ENCODE measurements at places on chromosomes 5 and 9.

DNA sequence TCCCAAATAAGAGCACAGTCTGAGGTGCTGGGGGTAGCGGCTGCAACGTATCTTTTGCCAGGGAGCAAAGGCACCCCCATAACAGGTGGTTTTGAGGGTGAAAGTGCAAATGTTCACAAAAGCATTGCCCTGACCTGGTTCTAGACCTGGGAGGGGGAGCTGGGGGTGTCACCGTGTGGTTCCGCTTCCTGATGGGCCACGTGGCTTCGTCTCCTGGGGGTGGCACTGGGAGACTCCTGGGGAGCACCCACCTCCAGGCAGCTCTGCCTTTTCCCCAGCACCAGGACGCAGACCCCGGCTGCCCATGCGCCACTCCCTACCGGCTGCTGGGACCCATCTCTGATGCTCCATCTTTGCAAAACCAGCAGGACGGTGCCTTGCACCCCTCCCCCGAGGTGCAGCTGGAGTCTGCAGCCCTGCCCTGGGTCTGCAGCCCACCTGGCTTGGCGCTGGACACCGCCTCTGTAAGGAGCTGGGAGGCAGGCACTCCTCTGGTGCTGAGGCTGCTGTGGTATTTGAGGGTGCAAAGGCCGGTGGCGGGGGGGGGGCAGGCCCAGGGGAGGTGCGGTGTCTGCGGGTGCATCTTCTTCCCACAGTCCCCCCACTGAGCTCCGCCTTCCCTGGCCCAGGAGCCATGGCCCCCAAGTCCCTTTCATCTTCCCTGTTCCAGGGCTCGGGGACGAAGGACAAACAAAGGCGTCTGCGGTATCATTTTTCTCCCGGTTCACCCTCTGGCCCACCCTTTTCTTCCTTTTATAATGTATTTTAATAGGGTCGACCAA lies 29.8 kb upstream of the RXRA start:
- DNase-seq: no peak

DNA sequence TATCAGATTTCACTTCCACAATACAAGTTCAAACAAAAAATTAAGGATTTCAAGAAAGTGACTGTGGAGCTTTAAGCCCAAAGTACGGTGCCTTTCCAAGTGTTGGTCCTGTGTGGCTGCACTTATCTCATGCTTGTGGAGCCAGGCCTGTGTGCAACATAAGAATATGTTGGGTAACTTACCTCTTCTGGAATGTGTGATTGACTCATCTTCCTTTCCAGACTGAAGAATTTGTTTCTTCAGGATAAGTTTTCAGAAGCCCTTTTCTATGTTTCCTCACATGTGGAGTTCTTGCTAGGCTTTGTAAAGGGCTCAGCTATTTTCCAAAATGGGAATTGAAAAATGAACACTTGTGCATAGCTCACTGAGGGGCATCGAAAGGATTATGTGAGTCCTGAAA lies 485.1 kb upstream of the PAPPA start:
- DNase-seq: no peak

GRCh38 chr5:172186114-172186695 lies 1.8 kb downstream of the STK10 start:
- DNase-seq: no peak

- no peak for DNase-seq
Observed at GRCh38 chr9:108994695-108995094, 18.6 kb downstream of the CTNNAL1 start.

- DNase-seq: no peak
Observed at GRCh38 chr5:33901156-33901555, 9.4 kb upstream of the ADAMTS12 start.

DNA sequence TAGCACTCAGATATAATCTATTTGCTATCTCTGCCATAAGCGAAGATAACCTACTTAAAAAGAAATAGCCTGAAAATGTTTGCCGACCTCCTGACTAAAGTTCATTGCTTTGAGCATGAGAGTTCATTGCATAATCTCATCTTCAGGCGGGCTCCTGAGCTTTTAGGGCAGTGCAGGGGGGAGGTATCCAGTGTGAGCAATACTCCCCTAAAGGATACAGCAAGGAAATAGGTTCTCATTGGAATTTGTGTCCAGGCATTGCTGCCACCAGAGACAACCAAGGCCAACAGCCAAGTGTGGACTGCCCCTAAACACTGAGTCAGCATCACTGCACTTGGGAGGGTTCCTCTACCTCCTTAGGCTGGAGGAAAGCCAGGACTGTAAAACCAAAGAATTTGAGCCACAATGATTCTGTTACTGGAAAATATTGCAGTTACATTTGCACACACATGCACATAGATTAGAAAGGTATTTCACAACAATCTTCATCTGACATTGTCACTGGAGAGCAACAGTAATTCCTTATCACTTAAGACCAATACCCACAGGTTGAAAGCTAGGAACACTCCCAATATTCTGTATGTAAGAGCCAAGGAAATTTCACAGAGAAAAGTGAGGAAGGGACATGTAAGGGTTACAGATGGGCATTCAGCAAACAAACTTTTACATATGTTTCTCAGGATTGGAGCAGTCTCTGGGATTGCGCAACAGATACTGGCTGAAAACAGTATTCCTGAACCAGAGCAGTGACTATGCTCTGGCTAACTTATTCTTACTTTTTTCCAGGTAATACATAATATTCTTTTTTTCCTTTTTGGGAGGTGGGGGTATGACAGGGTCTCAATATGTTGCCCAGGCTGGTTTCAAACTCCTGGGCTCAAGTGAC lies 98.6 kb upstream of the TLE1 start:
- DNase-seq: no peak

DNA sequence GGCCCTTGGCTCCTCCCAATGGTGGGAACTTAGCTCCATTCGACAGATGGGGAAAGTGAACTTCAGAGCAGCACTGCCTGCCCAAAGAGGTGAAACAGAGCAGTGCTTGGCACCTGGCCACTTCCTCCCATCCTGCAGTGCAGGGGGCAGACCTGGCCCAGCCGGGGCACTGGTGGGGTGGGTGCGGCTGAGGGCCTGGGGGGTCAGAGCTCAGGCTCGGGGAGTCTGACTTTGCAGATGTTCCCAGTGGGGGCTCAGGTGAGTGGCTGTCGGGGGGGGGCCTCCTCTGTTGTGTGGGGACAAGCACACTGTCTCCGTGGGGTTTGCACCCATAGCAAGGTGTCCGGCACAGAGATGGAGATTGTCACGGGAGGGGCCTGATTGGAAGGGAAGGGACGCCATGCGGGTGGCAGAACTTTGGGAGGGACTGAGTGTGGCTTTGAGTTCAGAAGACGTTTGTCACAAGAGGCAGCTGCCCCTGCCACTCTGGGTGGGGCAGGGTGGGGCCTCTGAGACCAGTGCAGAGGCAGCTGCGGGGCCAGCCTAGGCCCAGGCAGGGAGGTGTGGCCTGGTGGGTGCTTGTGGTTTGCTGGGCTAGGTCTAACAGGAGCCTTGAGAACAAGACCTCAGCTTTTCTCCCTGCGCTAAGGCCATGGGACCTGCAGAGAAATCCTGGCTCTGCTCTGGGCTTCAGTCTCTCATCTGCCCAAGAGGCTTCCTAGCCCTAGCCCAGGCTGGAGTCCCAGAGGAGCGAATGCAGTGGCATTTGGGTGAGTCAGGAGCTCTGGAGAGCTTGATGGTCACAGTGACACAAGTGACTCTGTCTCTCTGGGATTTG lies 2.5 kb downstream of the MYMK start:
- DNase-seq: no peak

- no peak for DNase-seq
Observed at GRCh38 chr5:74261421-74261820, 379.1 kb downstream of the ENC1 start.

DNA sequence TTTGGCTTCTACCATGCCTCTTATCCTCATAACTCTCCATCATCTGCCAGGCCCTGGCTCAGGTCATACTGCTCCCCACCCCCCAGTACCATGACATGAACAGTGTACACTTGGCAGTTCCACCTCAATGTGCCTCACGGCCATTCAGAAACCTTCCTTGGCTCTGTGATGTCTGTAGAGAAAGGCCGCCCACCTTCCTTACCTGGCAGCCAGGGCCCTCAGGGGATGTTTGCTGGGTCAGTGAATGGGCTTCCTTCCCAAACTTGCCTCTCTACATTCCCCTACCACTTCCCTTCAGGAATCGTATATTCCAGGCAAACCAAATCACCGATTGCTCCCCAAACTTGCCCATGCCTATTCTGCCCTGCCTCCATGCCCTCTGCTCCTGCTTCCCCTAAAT lies 101.1 kb downstream of the PSD2 start:
- DNase-seq: no peak

DNA sequence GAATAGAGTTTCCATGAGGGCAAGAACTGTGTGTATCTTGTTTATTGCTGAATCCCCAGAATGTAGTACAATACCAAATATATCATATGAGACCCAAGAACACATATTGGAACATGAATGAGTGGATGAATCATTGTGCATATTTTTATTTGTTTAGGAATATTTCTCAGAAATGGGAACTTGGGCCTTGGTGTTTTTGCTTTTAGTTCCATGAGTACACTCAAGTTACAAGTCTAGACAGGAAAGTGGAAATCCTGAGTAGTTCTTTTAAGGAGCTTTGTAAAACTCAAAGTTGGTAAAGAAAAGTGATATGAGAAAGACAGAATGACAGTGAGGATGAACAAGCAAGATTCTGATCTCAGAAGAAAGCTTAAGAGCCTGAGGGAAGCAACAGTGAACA lies 647.0 kb downstream of the EFNA5 start:
- DNase-seq: no peak

GRCh38 chr5:174448662-174449061 lies 275.7 kb upstream of the MSX2 start:
- no peak for DNase-seq

GRCh38 chr5:174733091-174733690 lies 8.8 kb downstream of the MSX2 start:
- DNase-seq: no peak

- DNase-seq: no peak
Observed at GRCh38 chr9:91416096-91416712, 7.4 kb downstream of the NFIL3 start.

- no peak for DNase-seq
Observed at GRCh38 chr5:91142386-91142785, 240.7 kb downstream of the ARRDC3 start.

GRCh38 chr5:115306011-115306536 lies 9.6 kb upstream of the CCDC112 start:
- no peak for DNase-seq

DNA sequence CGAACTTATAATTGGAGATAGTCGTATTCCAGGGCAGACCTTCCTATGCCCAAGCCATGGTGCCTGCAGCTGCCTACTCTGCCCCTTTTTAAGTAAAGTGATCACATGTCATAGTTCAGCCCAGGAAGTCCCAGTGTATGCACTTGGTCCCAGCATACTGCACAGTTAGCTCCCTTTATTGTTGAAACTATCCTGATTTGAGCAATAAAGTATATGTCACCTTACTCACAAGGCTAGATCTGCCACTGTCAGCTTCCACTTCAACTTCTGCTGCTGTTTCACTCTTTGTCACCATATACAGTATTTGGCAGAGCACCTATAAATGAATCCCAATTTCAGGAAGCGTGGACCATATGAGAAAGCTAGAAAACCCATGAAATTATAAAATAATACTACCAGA lies 103.8 kb upstream of the PTGER4 start:
- no peak for DNase-seq

GRCh38 chr5:28451483-28451882 lies 1413.1 kb upstream of the CDH9 start:
- DNase-seq: no peak

DNA sequence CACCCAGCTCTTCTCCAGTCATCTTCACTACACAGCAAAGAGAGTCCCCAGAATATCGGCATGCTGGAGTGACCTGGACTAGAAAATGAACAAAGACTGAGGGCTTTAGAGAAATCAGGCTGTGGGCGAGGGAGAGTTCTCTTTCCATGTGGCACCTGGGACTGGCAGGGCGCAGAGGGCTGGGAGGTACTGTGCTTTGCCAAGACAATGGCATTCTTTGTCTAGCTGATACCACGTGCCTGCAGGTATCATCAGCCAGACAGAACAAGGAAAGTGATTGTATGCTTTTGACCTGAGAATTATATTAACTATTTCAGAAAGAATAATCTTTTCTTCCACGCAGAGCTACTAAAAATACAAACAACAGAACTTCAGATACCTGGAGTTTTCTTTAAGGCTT lies 30.5 kb downstream of the DDX31 start:
- no peak for DNase-seq

- DNase-seq: no peak
Observed at GRCh38 chr9:93361995-93362394, 89.5 kb upstream of the FAM120A start.

DNA sequence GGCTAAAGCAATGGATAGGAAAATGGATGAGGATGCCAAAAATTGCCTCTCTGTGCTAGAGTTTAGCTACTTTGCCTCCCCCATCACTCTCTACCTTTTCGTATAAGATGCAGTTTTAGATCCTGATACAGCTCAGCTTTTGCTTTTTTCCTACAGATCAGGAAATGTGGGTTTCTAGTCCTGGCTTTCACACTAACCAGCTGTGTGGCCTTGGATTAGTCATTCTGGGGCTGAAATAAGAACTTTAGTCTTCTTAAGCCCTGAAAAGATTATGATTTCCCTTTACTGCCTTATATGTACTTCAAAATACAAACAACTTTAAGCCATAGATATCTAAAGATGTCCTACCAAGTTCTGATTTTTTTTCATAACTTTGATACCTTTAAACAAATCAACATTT lies 116.4 kb downstream of the BAAT start:
- no peak for DNase-seq

- DNase-seq: no peak
Observed at GRCh38 chr9:111730937-111731567, 63.7 kb downstream of the SHOC1 start.

GRCh38 chr9:19101203-19101602 lies 1.5 kb downstream of the HAUS6 start:
- DNase-seq: no peak

- DNase-seq: no peak
Observed at GRCh38 chr5:149251546-149251945, 20.1 kb upstream of the AFAP1L1 start.

GRCh38 chr5:11289733-11290132 lies 528.7 kb upstream of the DAP start:
- DNase-seq: no peak

GRCh38 chr9:108865037-108865436 lies 3.0 kb downstream of the ACTL7A start:
- DNase-seq: no peak

DNA sequence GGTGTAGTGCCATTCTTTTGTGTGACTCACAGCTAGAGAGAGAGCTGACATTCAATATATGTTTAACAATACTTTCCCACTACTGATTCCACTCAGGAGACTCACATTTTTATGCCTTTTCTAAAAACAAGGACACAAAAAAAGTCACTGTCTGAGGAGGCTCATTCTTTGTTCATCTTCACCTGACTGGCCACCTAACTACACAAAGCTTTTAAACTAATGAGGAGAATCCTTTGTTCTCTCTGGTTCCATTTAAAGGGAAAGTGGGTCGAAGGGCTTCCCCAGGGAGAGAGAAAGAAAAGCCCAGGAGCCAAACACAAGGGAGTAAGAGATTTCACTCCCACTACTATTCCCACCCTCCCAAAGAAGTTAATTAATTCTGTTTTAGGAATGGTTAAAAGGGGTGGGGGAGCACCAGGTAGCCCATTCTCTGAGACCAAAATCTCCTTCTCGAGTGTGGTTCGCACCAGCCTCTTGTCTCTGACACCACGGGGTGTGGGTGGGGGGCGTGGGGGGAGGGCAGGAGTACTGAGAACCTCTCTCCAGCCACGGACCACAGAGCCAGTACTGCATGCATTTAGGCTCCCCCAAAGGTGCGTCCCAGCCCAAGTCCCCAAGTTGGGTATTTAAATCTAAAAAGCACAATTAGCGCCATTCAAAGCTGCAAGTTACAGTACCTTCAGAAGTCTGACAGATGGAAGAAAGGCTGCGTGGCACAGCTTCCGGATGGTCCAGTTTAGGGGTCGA lies 747 bp downstream of the TRPM3 start:
- no peak for DNase-seq
